Activated CD4-positive, alpha-beta T cell treated with anti-CD3 and anti-CD28 coated beads, Interleukin-2, amount 10 ng/mL, durations not matched to agents 7 days and 5 days (primary cell): ENCODE measurements at places on chromosomes 2 and 18. TPM values are rescaled to one million over a fixed set of nuclear protein-coding genes. Genes with fewer than 3 reads are reported as not detected.
A peak's percentile ranks its signal among the peaks of the same experiment; 100 is the strongest.

GRCh38 chr2:232225429-232225828 is 153.1 kb upstream of the ALPP start:
- H3K4me1 ChIP-seq = no peaks in the 10 kb centered on the region
- H3K36me3 ChIP-seq = peaks cover 2% of the 10 kb centered on the region
- no peak overlapping the region for H3K27ac ChIP-seq
- no peak overlapping the region for H3K4me3 ChIP-seq

DNA sequence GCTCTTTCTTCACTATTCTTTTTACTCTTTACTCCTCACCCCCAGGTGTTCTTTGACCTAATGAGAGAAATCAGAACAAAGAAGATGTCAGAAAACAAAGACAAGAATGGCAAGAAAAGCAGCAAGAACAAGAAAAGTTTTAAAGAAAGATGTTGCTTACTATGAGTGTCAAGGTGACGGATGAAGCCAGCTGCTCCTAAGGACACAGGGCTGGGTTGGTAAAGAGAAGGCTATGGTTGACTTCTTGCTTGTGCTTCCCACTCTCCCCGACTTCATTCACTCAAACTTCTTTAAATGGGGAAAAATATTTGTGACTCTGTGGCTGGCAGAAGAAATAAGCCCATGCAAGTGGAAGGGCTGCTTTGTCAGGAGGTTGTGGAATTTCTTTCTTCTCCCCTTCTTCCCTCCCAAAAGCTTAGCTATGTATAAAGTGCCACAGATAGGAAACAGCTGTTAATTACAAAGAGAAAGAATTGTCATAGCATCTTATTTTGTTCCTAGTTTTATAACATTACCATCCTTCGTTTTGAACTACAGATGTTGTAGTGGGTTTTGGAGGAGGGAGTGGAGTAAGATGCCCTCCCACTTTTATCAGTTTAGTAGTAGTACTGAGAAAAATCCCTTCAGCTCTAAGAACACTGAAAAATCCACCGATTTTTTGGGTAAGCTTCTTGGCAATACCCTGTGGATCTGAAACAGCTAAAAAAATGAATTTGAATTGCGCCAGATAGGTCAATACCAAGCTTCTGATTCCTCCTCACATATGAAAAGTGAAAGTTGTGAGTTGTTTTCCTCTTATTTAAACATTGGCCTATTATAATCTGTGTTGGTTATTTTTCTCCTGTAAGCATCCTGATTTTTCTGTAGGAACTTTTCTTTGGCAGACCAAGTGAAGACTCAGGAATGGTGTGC is 40.7 kb downstream of the RALB start:
- peak overlapping the region; percentile 72 for H3K27ac ChIP-seq
- no peaks in the 10 kb centered on the region for H3K27me3 ChIP-seq
- DNase-seq = no peak

DNA sequence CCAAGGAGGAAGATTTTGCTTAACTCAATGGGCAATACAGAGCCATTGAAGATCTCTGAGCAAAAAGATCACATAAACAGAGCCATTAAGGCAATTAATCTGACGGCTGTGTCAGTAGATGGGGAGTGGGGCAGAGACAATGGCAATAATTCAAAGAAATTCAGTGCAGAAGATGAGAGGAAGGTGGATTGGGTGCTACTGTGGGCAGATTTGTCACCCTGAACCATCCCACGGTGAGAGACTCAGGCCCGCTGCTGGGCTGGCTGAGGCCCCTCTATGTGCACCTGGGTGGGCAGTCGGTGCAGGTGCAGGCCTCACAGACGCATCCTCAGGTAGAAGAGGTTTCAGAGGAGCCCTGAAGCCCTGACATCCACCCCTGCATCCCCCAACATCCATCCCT is 458.6 kb downstream of the EIPR1 start:
- H3K4me3 ChIP-seq = no peak overlapping the region
- H3K4me1 ChIP-seq = no peaks in the 10 kb centered on the region
- no peaks in the 10 kb centered on the region for H3K27me3 ChIP-seq
- H3K36me3 ChIP-seq = no peaks in the 10 kb centered on the region

DNA sequence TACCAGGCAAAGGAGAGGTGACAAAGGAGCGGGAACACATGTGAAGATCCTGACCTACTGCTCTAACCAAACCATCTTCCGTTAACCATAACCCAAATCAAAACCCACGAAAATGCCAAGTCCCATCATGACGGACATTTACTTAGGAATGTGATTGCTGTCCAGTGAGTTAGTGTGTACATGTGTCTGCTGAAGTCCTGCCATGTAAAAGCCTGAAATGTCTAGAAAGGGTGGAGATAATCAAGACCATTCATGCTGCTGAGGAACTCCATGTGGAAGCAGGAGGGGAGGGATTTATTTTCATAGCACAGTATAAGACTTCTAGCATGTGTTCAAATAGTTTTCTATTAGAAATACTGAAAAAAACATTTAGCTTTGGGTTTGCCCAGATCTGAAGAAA is 137.0 kb upstream of the BOD1L2 start:
- H3K4me3 ChIP-seq = no peak overlapping the region
- no peaks in the 10 kb centered on the region for H3K36me3 ChIP-seq
- DNase-seq = no peak
- H3K27me3 ChIP-seq = no peaks in the 10 kb centered on the region

DNA sequence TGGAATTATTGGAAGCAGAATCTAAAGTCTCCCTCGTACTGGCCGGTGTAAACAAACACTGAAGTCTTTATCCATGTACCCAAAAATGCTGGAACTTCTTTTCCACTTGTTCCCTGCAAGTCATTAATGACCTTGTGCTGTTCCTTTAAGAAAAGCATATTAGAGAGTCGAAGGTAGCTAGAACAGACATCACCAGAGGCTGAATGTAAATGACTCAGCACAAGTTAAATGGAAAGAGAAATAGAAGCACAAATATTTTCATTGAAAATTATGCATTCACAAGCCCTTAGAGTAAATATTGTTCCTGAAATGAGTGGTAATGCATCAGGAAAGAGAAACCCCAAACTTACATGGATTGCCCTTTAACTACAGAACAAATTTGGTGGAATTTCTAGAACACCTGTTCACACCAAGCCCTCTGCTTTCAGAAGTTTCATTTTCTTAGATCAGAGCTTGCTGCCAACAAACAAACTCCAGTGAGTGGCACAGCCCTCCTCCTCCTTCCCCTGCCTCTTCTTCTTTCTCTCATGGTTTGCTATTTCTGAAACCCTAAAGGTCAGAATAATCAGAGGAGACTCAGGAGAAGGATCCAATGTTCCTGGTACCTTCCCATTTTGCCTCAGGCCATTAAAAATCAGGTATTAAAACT is 264.3 kb downstream of the TXNL1 start:
- no peaks in the 10 kb centered on the region for H3K27me3 ChIP-seq
- DNase-seq = no peak
- no peak overlapping the region for H3K4me3 ChIP-seq
- no peaks in the 10 kb centered on the region for H3K4me1 ChIP-seq

GRCh38 chr2:222606306-222606705 is 49.6 kb downstream of the FARSB start:
- peaks cover 23% of the 10 kb centered on the region for H3K36me3 ChIP-seq
- DNase-seq = no peak
- no peaks in the 10 kb centered on the region for H3K4me1 ChIP-seq
- no peak overlapping the region for H3K4me3 ChIP-seq

- peaks cover 18% of the 10 kb centered on the region for H3K36me3 ChIP-seq
- no peak overlapping the region for H3K27ac ChIP-seq
- DNase-seq = no peak
Measured at GRCh38 chr18:26268454-26268853, 42.2 kb downstream of the TAF4B start.

DNA sequence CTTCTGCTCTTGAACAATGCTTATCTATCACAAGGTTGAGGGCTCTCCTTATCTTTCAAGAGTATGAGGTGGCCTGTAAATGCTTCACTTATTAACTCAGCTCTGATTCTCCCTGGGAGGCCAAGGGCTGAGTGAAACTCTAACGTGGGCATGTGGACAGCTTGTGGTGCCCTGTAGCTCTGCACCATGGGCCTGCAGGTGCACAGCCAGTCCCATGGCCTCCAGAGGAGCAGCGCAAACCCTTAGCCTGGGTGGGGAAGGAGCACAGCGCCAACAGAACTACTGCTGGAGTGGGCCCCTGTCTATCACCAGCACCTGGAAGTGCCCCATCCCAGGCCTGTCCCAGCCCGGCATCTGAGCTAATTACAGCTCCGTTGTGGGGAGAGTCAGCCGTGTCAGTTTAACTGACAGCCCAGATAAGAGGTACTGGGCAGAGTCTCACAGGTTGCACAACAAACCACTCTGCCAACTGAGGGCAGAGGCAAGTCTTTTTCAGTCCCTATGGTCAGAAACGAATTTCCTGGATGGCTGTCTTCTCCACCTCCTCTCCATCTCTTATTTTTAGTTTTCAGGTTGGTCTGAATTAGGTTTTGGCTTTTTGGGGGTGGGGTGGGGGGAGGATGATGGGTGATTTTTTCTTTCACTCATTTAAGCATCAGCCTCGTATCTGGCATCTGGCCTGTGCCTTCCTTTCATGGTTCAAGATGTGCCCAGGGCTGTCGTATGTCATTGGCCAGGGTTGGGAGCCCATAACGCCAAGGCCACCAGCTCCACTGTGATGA is 219.5 kb downstream of the BCL2 start:
- no peak overlapping the region for H3K4me3 ChIP-seq
- peak overlapping the region; percentile 65 for H3K27ac ChIP-seq
- DNase-seq = no peak
- peaks cover 9% of the 10 kb centered on the region for H3K36me3 ChIP-seq
- H3K27me3 ChIP-seq = peaks cover 19% of the 10 kb centered on the region

GRCh38 chr18:43648002-43648401 is 370.7 kb upstream of the SYT4 start:
- DNase-seq = no peak
- no peaks in the 10 kb centered on the region for H3K4me1 ChIP-seq
- H3K27ac ChIP-seq = no peak overlapping the region
- H3K4me3 ChIP-seq = no peak overlapping the region
- H3K36me3 ChIP-seq = no peaks in the 10 kb centered on the region
- no peaks in the 10 kb centered on the region for H3K27me3 ChIP-seq

DNA sequence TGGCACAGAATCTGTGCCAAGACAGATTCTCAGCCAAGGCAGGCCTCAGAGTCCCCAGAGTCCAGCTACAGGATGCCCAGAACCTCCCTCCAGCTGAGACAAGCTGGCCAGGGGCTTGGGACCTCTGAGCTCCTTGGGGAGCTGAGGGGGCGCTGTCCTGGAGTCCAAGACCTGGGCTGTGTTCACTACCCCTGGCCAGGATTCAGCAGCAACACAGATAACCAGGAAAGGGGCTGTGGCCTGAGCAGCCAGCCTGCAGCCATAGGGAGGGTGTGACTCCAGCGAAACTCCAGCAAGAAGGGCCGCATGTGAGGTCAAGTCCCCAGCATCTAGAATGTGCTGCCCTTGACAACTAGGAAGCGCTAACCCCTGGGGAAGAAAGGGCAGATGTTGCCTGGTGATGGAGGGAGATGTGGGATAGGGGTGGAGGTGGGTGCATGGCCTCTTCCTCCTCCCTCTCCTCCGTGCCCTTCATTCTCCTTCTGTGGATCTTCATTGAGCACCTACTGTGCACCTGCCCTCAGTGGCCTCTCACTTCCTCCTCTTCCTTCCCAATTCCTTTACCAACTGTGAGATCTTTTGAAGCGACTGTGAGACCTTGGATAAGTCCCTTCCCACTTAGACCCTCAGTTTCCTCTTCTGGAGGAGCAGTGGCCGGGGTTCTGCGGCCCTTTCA is 7.7 kb upstream of the ARID5A start:
- H3K27me3 ChIP-seq = no peaks in the 10 kb centered on the region
- DNase-seq = no peak
- H3K27ac ChIP-seq = peak overlapping the region; percentile 87
- peaks cover 89% of the 10 kb centered on the region for H3K4me1 ChIP-seq
- peak overlapping the region; percentile 72 for H3K4me3 ChIP-seq

The EFR3B gene
- 0.06 TPM for total RNA-seq

The CYP27A1 gene
- total RNA-seq = 0.08 TPM
